ENCODE measurements at places on chromosomes 3 and 15. TPM values are rescaled to one million over a fixed set of nuclear protein-coding genes. Genes with fewer than 3 reads are reported as not detected.

LMAN1L gene
- not detected for polyA plus RNA-seq

DNA sequence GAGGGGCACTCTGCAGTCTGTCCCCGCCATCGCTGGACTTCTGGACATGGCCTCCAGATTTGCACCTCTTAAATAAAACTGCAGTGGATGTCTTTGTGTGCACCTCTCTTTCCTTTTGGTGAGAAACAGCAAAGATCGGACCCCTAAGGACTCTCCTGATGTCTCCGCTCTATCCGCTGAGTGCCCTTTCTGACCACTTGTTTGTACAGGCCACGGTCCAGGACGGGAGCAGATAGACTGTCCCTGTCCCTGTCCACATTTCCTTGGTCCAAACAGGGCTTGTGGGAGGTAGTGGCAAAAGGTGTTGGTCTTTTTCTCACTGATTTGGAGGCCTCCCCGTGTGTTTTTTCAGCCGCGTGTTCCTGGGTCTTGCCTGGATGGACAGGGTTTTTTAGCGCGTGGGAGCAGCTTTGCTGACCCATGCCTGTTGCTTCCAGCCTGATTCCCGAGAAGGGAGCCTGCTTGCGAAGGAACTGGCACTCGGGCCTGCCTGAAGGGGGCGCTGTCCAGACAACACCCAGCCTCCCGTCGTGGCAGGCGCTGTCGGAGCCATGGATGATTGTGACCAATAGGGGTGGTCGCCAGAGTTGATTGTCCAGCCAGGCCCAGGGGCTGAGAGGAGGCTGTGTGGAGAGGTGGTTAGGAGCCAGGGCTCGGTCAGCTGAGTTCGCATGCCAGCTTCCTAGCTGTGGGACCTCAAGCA, 13.2 kb upstream of the STAB1 start:
- no peak for DNase-seq

DNA sequence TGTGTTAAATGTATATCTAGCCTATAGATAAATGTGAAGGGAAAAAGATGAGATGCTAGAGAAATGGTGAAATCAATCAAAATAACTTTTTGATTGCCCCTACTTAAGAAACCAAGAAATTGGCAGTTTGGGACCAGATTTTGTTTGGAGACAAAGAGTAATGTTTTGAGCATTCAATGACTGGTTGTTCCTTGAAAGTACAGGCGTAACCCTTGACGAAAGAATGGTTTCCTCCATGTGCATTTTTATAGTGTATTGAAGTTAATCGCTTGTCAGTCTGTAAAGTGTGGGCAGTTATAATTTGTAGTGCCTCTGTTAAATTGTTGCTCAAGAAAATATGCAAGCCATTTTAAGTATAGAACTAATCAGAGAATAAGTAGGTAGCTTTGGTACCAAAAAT, 1.2 kb downstream of the KIF23 start:
- no peak for DNase-seq

DNA sequence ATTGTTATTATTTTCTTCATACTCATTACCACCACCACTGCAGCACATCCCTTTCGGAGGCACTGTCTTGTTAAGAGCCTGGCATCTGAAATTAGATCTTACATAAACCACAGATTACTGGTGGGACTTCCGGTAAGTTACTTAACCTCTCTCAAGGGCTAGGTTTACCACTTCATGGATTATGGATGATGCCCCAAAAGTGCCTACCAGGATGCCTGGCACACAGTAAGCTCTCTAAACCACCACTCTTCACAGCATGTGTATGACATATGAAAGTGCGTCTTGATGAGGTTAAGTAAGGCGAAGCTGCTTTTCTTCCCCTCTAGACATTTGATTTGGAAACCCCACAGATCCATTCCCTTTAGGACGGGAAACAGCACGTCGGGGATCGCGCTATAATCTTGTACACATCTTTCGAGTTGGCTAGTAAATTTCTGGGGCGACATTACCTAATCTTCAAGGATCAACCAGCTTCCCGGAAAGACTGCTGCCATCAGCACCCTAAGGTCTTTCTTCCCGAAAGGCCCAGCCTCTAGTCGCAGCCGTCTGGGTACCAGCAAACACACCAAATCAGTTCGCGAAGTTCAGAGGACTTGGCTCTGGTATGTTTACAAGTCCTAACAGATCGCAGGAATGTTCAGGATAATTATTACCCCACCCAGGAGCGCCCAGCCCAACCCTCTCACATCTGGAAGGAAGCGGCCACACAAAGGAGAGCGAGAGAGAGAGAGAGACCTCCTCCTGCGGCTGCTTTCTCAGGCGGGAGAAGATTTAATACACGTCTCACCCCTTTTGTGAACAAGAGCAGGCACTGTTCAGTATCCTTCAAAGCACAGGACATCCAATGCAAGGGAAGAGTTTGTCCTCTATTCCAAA, 155.1 kb upstream of the FRMD4B start:
- DNase-seq: no peak

DNA sequence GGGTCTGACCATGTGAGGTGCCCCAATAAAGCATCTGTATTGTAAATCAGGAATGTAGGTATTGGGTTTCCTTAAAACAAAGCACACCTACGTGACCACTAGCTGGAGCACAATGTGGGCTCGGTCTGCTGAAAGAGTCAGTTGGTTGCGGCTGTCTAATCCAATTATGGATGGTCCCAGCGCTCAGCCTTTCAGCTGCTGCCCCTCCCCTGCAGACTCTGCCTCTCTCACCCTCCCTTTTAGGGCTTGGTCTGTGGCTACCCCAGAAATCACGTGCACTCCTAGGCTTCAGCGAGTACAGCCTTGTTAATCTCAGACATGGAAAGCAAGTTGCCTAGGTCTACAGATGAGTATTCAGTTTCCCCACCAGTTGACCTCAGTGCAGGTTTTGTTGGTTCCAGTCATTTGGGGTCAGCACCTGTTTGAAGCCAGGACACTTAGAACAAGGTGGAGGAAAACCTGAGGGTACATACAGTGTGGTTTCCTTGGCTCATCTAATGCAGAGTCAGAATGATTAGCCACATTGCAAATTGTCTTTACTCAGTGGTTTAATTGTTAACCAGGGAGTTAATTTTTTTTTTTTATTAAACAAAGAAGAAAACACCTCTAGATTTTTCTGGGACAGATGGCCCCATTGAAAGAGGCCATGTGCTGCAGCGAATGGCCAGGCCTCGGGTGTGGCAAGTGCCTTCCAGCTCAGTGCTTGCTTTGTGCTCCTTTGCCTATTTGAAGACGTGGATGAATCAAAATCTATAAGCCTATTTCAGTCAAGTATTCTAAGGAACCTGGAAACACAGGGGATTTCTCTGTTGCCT, 137.7 kb downstream of the IGF1R start:
- DNase-seq: no peak

All from ovary (tissue), 10 donors.